Body of pancreas (tissue), 4 donors: ENCODE measurements at places on chromosomes 16 and 17.
A peak's percentile ranks its signal among the peaks of the same experiment; 100 is the strongest.

GRCh38 chr16:89344846-89345611, 127.5 kb downstream of the ZNF778 start:
- DNase-seq, result peak; percentile 45

- DNase-seq, result no peak
Measured at GRCh38 chr17:72274614-72275013, 153.8 kb downstream of the SOX9 start.

- DNase-seq, result peak; percentile 55
Measured at GRCh38 chr16:74320707-74321106, 24.1 kb downstream of the PSMD7 start.

- peak; percentile 73 for DNase-seq
Measured at GRCh38 chr17:2854143-2855055, 58.2 kb downstream of the RAP1GAP2 start.
